Frontal cortex (tissue), 4 donors: ENCODE measurements at places on chromosomes 12 and 14.

DNA sequence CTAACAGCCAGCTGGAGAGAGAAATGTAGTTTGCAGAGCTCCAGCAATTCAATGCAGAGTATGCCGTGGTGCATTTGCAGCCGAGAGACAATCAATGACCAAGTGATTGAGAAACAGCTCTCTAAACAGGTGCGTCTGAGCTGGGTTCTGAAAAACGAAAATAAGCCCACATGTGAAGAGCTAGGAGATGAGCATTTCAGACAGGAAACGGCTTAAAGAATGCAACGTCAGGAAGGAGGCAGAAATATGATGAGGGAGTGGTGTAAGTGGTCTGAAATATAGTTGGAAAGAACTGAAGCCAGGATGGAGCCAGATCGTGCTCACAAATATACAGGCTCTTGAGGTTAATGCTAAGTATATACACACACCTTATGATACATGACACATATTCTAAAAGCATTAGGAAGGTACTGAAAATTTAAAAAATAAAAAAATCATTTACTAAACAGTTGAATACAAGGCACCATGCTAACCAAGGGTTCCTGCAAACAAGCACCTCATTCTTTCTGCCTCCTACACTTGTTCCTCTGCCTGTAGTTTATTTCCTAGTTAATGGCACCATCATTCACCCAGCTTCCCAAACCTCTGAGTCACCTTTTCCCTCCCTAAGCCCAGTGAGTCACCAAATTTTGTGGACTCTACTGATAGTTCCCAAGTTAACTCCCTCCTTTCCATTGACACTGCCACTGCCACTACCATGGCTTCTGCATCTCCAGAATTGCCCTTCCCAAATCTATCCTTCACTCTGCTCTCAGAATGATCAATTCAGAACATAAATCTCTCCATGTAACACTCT, 2.3 kb upstream of the GARIN2 start:
- no peak for DNase-seq

GRCh38 chr12:58583529-58583928, 336.8 kb downstream of the LRIG3 start:
- no peak for DNase-seq

DNA sequence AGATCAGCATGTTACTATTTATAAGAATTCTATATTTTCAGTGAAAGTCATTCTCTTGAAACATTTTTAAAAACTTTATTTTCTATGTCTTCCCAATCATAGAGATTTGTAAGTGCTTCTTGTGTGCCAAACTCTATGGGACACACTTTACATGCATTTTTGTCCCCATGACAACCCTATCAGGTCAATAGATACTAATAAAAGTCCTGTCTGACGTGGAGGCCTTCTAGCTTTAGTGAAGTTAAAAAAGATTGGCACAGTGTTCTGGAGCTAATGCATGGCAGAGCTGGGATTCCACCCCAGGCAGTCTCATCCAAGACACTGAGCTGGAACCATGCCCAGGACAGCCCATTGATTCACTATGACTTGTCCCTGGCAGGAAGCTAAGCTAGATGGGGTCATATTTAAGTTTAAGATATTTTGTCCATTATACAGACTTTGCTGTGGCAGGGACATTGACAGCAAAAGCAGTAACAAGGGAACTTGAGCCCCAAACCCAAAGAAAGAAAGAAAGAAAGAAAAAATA, 28.1 kb downstream of the TTC6 start:
- no peak for DNase-seq

GRCh38 chr14:100728962-100729361, 2.3 kb downstream of the DLK1 start:
- DNase-seq = no peak

DNA sequence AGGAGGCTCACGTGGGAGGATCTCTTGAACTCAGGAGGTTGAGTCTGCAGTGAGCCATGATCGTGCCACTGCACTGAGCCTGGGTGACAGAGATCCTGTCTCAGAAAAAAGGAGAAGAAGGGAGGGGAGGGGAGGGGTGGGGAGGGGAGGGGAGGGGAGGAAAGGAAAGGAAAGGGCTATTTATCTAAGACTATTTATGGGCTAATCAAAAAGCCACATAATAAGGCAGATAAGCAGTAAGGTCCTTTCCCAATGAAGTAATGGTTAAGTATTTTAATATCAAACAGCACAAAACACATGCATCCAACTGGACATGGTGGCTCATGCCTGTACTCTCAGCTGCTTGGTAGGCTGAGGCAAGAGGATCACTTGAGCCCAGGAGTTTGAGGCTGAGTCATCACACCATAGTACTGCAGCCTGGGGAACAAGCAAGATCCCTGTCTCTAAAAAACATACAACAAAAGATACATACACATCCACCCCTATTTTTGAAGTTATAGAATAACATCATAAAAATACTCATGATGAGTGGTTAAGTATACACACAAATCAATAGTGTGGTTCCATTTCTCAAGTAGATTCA, 9.7 kb downstream of the PAWR start:
- DNase-seq = no peak

- DNase-seq = no peak
Measured at GRCh38 chr12:99386907-99387306, 260.6 kb upstream of the GARIN6 start.

DNA sequence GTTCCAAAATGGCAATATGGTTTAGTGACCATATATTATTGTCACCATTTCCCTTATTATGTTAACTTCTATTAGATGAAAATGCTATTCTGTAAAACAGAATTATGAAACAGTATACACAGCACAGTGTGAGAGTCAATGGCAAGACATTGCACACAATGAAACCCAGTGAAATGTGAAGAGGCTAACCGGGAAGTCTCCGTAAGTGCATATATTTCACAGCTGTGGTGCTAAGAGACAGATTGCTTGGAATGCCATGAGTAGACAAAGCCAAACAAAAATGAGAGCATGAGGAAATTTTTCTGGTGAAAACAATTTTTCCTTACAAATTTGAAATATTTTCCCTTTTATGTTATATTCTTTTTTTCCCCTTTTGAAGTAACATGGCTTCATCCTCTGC, 49.4 kb downstream of the DYRK2 start:
- DNase-seq = no peak

DNA sequence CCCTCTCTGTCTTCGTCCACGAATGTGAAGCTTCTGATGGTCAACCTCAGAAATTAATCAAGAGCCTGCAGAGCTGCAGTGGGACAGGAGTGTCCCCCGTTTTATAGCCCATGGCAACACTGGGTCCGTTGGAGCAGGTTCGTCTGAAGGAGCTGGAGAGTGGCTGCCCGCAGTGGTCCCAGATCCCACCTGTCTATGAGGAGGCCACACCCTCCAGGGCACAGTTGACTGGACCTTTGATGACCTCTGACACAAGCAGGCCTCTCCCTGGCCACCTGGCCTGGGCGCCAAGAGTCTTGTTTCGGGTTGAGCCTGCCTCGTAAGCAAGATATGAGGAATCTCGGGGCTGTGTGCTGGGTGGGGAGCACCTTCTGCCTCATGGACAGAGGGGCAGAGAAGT, 100.7 kb upstream of the SFSWAP start:
- no peak for DNase-seq

GRCh38 chr12:89861086-89861485, 152.4 kb upstream of the ATP2B1 start:
- DNase-seq = no peak

DNA sequence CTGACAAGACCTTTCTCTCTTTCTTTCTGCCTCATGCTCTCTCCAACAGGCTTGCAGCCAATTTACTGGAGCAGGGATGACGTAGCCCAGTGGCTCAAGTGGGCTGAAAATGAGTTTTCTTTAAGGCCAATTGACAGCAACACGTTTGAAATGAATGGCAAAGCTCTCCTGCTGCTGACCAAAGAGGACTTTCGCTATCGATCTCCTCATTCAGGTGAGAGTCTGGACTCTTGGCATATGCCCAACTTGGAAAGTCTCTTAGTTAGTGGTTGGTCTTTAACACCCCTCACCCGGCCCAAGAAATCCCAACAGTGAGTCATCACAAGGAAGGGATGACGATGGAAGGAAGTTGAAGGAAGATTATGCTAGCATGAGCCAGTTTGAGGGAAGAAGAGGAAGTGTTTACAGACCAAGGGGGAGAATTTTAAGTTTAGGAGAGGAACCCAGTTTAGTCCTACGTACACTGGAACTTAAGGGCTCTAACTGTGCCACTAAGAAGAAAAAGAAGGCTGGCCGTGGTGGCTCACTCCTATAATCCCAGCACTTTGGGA, 189.7 kb downstream of the ETV6 start:
- no peak for DNase-seq

GRCh38 chr12:71804505-71804904, 35.1 kb upstream of the TBC1D15 start:
- no peak for DNase-seq

- no peak for DNase-seq
Measured at GRCh38 chr14:99321955-99322730, 50.1 kb upstream of the BCL11B start.

DNA sequence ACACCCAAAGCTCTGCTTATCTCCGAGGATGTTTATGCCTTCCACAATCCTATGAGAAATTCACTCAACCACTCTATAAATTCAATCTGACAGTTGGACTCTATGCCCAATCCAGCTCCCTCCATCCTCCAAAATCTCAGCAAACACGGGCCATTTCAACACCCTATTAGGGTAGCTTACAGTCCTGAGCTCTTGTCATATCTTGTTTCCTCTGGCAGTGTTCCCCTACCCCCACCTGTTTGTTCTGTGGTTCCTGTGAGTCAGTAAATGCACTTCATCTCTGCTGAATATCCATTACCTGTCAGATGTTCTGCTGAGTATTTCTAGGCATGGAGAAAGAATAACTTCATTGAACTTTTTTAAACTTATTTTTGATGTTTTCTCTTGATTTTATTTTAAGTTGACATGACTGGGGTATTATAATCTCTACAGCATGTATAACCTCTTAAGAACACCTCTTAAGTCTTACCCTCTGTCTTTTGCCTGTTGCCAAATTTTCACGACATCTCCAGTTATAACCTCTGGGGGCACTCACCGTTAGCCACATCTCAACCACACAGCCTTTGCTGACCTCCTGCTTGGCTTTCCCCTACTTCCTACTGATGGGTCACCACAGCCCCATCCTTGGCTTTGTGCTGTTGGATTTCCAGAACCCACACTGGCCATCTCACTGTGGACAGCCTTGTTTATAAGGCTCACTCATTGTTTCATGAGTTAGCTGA, 317.0 kb upstream of the TMPO start:
- no peak for DNase-seq

- DNase-seq = no peak
Measured at GRCh38 chr12:8685051-8685450, 12.7 kb upstream of the RIMKLB start.

GRCh38 chr12:10957741-10958140, 18.7 kb upstream of the TAS2R14 start:
- DNase-seq = no peak

- no peak for DNase-seq
Measured at GRCh38 chr14:92755495-92755894, 7.1 kb upstream of the LGMN start.

DNA sequence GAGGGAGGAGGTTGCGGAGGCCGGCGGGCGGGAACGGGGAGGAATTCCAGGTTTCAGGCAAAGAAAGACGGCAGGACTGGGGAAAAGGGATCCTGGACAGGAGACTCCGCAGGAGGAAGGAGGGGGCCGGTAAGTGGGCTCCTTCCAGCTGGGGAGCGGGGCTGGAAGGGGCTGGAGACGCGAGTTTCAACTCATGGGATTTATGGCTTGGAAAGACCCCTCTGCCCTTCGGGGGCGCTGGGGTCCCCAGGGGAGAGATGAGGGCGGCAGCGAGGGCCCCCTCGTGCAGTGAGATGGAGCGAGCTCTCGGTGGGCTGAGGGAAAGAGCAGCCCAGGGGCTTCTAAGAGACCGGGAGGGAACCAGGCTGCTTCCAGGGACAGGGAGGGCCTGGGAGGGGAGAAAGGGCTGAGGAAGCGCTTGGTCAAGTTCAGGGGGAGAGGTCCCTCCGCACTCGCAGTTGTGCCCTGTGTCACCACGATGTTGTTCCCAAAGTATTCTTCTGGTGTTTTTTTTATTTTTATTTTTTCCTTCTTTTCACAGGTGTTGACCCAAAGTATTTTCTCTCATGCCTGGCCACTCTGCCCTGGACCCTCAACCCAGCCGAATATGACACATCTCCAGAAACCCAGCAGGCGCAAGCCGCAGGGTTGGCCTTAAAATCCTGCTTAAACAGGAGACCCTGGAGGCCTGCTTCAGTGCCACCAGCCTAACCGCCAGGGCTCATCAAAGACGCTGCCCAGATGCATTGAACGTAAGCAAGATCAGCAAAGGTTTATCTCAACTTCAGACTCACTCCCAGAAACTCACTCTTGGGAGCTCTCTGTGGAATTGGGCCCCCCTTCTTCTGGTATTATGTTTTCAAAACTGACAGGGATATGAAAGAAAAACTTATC, 16.1 kb downstream of the TNFAIP2 start:
- no peak for DNase-seq

DNA sequence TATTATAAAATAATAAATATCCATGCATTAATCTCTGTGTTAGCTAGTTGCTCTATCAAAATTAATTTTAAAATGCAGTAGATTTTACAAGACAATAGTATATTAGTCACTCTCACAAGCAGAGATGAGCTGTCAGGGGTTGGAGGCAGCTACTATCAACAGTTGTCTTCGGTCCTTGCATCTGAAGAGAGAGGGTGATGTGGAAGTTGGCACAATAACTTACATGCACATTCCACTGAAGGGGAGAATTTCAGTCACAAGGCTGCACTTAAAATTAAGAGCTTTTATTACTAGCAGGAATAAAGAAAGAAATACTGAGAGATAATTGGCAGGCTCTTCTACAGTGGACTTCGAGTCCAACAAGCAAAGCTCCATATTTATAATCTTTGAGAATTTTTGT, 166.9 kb upstream of the DCN start:
- DNase-seq = no peak

- DNase-seq = no peak
Measured at GRCh38 chr14:81246461-81247270, 25.9 kb upstream of the GTF2A1 start.

- DNase-seq = no peak
Measured at GRCh38 chr12:92877904-92878303, 51.2 kb downstream of the EEA1 start.

DNA sequence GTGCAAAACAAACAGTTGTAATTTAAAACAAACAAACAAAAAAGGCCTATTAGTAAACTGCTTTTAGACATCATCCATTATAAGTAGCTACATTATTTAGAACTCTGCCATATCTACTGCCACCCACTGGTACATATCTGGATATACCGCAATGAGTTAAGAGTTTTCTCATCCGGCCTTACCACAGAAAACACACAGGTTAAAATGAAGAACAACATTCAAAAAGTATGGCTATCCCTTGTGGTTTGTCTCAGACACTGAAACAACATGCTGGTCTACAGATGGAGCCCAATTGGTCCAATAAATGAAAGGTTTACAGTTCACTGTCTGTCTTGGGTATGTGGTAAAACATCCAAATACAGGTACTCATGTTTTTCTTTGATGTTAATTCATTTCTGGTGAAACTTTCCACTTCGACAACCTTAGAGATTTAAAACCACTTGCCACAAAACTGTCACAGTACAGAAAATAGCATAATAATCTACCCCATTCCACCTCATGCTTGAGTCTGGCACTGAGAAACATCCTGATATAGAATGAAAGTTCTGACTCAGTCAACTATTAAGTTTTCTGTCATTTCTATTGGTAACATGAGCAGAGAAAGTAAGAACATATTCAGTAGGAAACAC, 354.3 kb downstream of the CEP128 start:
- DNase-seq = no peak

GRCh38 chr12:5865397-5865796, 79.7 kb downstream of the ANO2 start:
- DNase-seq = no peak
